Calu3 (cell line): ENCODE measurements at places on chromosomes 2 and 18. TPM values are rescaled to one million over a fixed set of nuclear protein-coding genes. Genes with fewer than 3 reads are reported as not detected.

CCDC68 gene
- 16.0 and 25.5 TPM in 2 replicates for total RNA-seq

RNF144A gene
- 13.7 and 15.4 TPM in 2 replicates for total RNA-seq

ANKRD30B gene
- total RNA-seq, result not detected in 2 replicates

LIPG gene
- total RNA-seq, result 36.6 and 44.0 TPM in 2 replicates

IL36B gene
- total RNA-seq, result not detected in 2 replicates

POTEC gene
- not detected in 2 replicates for total RNA-seq

UGT1A3 gene
- 5.9 and 6.0 TPM in 2 replicates for total RNA-seq

DSC2 gene
- total RNA-seq, result 31.5 and 42.4 TPM in 2 replicates

TUBA3D gene
- not detected in 2 replicates for total RNA-seq

DNA sequence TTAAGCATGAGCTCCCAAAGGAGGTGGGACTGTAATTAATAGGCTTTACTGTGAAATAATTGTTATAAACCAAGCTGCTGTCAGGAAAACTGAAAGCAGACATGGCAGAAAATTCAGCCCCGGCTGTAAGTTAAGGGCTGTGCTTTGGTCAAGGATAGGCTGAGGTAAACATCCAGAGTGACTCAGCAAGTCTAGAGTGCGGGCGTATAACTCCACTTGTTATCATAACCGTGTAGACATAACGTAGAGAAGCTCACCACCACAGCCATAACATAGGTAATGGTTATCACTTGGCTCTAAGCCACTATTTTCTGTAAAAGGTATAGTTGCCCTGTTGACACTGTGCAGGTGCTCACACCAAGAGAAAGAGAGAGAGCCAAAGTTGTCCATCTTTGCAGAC, 316.8 kb downstream of the DCDC2C start:
- H3K36me3 ChIP-seq, result no peaks in the 10 kb centered on the region
- H3K27ac ChIP-seq, result no peak overlapping the region
- no peaks in the 10 kb centered on the region for H3K4me1 ChIP-seq
- no peaks in the 10 kb centered on the region for H3K27me3 ChIP-seq

GRCh38 chr18:10131460-10132395, 217.9 kb downstream of the VAPA start:
- DNase-seq, result peak; percentile 24
- peaks cover 37% of the 10 kb centered on the region for H3K27me3 ChIP-seq
- H3K4me1 ChIP-seq, result no peaks in the 10 kb centered on the region
- H3K27ac ChIP-seq, result no peak overlapping the region

DNA sequence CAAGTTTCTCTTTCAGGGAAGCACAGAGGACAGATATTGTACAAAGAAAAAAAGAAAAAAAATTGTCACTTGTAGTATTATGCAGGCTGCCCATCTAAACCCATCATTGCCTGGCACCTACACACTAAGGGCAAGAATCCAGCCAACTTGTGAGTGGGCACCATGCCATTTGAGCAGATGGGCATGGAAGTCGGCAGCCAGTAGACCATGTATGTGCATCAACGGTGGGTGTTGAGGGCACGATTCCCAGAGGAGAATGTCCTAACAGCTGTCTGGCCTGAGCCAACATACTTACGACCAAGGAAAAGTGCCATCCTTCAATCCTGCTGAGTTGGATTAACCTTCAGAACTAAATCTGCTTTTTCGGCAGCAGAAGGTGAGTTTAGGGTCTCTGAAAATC, 63.9 kb downstream of the ARHGAP15 start:
- DNase-seq, result no peak
- no peaks in the 10 kb centered on the region for H3K4me1 ChIP-seq
- no peak overlapping the region for H3K27ac ChIP-seq
- no peaks in the 10 kb centered on the region for H3K27me3 ChIP-seq
- no peak overlapping the region for H3K4me3 ChIP-seq

GRCh38 chr2:230991598-230991997, 4.3 kb upstream of the SPATA3 start:
- H3K36me3 ChIP-seq, result peaks cover 8% of the 10 kb centered on the region
- peaks cover 69% of the 10 kb centered on the region for H3K27me3 ChIP-seq
- H3K4me3 ChIP-seq, result no peak overlapping the region
- H3K27ac ChIP-seq, result no peak overlapping the region
- DNase-seq, result no peak
- no peaks in the 10 kb centered on the region for H3K4me1 ChIP-seq

- H3K4me1 ChIP-seq, result no peaks in the 10 kb centered on the region
- no peak overlapping the region for H3K4me3 ChIP-seq
- DNase-seq, result no peak
- no peaks in the 10 kb centered on the region for H3K36me3 ChIP-seq
These were observed 82.3 kb downstream of the TWIST2 start for GRCh38 chr2:238930216-238930615.

- DNase-seq, result no peak
- H3K36me3 ChIP-seq, result no peaks in the 10 kb centered on the region
- no peak overlapping the region for H3K4me3 ChIP-seq
- no peak overlapping the region for H3K27ac ChIP-seq
These were observed 53.3 kb upstream of the GULP1 start for GRCh38 chr2:188238386-188238785.

DNA sequence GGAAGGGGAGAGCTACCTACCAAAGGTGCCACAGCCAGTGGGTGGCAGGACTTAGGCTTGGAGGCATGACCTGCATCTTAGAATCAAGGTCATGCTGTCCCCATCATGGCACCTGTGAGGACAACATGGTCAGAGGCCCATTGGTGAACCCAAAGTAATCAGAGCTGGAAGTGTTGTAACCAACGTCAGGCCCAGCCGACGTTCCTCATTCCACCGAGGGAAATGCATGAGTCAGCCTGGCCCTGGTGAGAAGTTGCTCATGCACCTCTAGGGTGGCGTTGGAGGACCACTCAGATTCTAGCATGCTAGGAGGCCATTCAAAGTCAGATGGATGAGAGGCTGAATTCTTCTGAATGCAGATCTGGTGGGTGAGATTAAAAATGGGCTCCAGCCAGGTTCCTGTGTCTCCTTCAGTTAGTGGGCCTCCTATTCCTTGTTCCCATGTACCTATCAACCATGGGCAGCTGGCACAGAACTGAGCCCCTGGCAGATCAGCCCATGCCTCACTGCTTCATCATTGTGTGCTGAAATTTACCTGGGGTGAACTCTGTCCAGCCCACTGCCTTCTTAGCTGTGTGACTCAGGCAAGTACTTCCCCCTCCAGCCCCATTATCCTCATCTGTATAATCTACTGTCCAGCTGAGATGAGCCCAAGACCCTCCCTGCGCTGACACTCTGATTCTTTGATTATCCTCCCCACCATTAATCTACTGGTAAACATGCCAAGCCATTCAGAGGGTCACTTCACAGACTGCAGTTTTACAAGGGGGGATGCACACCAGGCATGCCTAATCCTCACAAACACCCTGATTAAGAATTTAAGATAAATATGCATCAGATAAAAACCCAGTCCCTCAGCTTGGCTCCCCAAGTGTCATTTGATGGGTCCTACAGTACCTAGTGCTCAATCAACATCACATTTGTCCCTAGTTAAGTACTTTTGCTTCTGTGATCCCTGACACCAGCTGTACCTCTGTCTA, 14.0 kb downstream of the SLC14A2 start:
- no peak overlapping the region for H3K4me3 ChIP-seq
- no peak overlapping the region for H3K27ac ChIP-seq
- H3K36me3 ChIP-seq, result no peaks in the 10 kb centered on the region
- DNase-seq, result no peak

DNA sequence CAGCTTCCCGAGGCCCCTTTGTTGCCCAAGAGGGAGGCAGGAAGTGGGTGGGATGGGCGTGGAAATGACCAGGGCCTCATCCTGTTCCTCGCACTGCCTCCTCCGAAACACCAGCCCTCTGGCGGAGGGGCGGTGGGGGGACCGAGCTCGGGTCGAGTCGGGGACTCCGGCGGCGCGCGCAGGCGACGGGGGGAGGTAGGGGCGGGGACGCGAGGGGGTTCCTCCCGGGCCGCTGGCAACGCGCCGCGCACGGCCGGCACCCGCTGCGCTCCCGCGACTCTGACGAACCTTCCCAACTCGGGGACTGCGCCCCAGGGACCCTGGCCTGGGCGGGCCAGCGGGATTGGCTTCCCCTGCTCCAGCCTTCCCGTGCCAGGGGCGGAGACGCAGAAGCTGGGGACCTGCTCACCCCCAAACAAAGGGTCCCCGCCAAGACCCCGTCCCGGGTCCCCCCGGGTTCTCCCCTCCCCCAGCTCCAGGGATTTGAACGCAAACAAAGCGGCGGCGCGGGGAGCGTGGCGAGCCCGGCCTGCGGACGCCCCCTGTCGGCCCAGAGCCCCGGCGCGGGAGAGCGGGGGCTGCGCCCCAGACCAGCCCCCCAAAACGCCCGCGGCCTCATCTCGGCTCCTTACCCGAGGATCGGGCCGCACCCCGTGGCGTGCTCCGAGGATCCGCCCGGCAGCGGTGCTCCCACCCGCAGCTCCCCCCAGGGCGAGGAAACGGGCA, 1.2 kb downstream of the SEMA4C start:
- peak overlapping the region; percentile 52 for H3K27ac ChIP-seq
- H3K27me3 ChIP-seq, result no peaks in the 10 kb centered on the region
- H3K4me1 ChIP-seq, result no peaks in the 10 kb centered on the region
- peak overlapping the region; percentile 81 for H3K4me3 ChIP-seq
- peak; percentile 85 for DNase-seq
- H3K36me3 ChIP-seq, result peaks cover 46% of the 10 kb centered on the region

DNA sequence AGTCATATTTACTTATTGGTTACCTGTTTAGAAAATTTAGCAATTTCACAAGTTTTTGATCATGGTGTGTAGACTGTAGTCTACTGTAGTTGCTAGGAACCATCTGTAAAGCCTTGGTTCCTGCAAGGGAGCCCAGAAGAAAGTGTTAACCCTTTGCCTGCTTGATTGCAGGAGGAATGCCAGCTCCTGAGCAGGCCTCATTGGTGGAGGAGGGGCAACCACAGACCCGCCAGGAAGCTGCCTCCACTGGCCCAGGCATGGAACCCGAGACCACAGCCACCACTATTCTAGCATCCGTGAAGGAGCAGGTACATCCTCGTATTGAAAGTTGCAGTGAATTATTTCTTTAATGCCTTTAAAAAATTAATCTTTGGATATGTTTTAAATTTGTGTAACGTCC, 76.3 kb downstream of the PKP4 start:
- no peak for DNase-seq
- H3K4me3 ChIP-seq, result no peak overlapping the region
- H3K4me1 ChIP-seq, result peaks cover 24% of the 10 kb centered on the region
- H3K36me3 ChIP-seq, result peaks cover 5% of the 10 kb centered on the region
- no peaks in the 10 kb centered on the region for H3K27me3 ChIP-seq

DNA sequence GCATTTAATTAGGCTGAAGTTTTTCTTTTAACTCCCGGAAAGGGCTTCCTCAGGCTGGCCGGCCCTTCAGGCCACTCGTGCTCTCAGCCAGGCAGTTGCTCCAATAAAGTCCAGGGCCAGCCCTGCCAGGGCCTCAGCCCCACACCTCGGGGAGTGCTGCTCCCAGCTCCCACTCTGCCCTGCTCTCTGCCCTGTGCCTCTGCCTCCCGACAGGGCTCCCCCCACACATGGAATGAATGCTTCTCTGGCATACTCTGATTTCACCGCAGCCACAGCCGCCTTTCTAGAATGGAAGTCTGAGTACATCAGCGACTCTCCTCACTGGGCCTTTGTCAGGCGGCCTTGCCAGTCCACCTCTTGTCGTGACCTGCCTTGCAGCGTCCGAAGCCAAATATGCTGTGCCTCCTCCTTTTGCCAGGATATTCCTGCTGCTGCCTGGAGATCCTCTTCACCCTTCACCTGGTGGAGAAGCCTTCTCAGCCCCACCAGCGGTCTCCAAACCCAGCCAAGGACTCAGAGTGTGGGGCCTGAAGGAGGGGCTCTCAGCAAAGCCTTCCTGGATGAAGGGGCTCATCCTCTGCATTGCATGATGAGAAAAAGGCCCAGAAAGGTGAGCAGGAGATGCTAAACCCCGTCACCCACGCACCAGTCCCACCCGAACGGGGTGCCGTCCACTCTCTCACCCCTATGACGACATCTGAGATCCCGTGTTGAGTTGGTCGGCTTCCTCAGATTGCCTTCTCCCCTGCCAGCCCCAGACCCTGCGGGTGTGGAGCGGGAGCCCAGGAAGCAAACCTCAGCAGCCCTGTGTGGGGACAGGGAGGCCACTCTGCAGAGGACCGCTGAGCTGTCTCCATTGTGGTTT, 472.7 kb upstream of the HS6ST1 start:
- H3K4me3 ChIP-seq, result no peak overlapping the region
- no peak for DNase-seq
- H3K27ac ChIP-seq, result no peak overlapping the region
- no peaks in the 10 kb centered on the region for H3K36me3 ChIP-seq
- H3K27me3 ChIP-seq, result no peaks in the 10 kb centered on the region
- H3K4me1 ChIP-seq, result no peaks in the 10 kb centered on the region

DNA sequence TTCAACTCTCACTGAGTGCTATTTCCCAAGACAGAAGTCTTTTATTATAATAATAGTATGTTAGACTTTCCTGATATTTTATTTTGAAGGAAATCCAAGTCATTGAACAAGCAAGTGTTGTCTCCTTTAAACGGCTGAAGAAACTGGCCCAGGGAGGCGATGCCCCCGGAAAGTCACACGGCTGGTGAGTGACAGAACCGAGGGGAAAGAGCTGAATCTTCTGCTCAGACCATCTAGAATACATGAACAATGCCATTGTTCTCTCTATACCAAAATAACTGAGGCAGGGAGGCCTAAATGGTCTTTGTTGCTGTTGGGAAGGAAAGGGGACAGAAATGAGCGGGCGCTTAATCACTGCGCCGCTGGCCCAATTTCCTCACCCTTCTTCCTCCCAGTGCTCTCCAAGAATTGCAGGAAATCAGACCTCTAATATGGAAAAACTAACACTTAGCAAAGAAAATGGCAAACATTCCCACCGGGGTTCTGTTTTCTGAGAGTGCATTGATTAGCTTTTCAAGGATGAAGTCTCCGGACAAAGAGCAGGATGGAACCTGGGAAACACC, 101.5 kb downstream of the KLF7 start:
- DNase-seq, result no peak
- no peak overlapping the region for H3K27ac ChIP-seq
- peaks cover 8% of the 10 kb centered on the region for H3K4me1 ChIP-seq

- no peak for DNase-seq
- no peak overlapping the region for H3K27ac ChIP-seq
- H3K36me3 ChIP-seq, result no peaks in the 10 kb centered on the region
- H3K4me1 ChIP-seq, result no peaks in the 10 kb centered on the region
These were observed 442.2 kb upstream of the CWC22 start for GRCh38 chr2:180449171-180449915.

GRCh38 chr2:234426616-234427015, 70.3 kb downstream of the ARL4C start:
- no peak for DNase-seq
- no peak overlapping the region for H3K4me3 ChIP-seq
- H3K4me1 ChIP-seq, result peaks cover 52% of the 10 kb centered on the region
- H3K27me3 ChIP-seq, result no peaks in the 10 kb centered on the region
- H3K36me3 ChIP-seq, result peaks cover 21% of the 10 kb centered on the region

GRCh38 chr2:28206762-28207161, 185.9 kb upstream of the FOSL2 start:
- no peak overlapping the region for H3K27ac ChIP-seq
- no peaks in the 10 kb centered on the region for H3K27me3 ChIP-seq
- no peak overlapping the region for H3K4me3 ChIP-seq
- peaks cover 17% of the 10 kb centered on the region for H3K4me1 ChIP-seq
- DNase-seq, result no peak
